ENCODE measurements at places on chromosomes 6 and 20.

- DNase-seq = no peak
Measured at GRCh38 chr6:79373880-79374279, 139.4 kb upstream of the HMGN3 start.

GRCh38 chr6:96809119-96809518, 28.2 kb downstream of the GPR63 start:
- no peak for DNase-seq

DNA sequence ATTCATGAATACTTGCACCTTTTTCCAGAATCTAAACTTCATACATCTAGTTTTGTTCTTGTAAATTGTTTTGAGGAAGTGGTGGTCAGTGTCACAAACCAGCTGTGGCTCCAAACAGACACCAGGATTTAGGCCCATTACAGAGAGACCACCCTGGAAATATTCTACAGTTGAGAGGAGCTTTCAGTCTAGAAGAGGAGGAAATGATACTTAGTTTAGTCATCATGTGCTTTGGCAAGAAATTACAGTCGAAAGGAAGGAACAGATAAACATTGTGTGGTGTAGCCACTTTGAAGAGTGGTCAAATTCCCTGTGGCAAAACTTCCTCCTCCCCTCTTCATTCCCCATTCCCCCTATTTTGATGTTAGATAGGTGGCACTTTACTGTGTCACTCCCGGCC, 15.7 kb downstream of the DCBLD1 start:
- no peak for DNase-seq

- no peak for DNase-seq
Measured at GRCh38 chr6:43949551-43949991, 177.7 kb downstream of the MRPL14 start.

GRCh38 chr6:11845664-11846577, 67.3 kb upstream of the ADTRP start:
- DNase-seq = no peak

DNA sequence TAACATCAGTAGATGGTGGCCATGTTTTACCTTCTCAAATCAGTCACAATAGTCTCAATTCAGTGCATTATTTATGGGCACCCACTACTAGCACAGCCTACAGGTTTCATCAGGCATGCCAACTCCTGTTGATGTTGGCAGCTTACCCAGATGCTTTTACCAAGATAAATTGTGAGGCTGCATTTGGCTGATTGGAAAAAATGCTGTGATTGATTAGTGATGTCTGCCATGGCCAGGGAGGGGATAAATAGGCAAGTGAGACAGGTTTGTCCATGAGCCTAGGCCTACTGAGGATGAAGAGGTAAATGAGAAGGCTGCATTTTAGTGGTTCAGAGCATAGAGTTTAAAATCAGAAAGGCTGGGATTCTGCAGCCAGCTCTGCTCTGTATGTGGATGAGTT, 227.1 kb downstream of the NFATC2 start:
- DNase-seq = no peak

DNA sequence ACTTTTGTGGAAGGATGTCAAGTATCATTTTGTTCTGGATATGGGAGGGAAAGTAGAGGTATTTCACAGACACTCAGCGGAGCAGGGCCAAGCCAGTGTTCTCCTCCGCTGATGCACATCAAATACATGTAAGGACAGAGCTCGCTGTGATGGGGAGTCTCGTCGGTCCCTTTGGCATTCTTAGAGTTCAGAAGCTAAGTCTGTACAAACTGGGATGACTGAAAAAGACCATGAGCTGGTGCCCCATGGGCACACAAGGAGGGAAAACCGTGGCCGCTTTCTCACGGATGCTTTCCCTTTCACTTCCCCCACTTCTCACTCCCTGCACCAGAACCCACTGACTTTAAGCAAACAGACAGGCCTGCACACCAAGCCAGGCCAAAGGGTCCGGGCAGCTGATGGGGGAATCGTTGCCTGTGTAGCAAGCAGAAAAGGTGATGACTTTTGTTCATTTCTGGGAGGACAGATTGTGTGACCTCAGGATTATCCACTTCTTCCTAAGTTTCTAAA, 27.7 kb upstream of the MPC1 start:
- DNase-seq = no peak

- DNase-seq = no peak
Measured at GRCh38 chr20:4170621-4171537, 155.5 kb upstream of the RNF24 start.

DNA sequence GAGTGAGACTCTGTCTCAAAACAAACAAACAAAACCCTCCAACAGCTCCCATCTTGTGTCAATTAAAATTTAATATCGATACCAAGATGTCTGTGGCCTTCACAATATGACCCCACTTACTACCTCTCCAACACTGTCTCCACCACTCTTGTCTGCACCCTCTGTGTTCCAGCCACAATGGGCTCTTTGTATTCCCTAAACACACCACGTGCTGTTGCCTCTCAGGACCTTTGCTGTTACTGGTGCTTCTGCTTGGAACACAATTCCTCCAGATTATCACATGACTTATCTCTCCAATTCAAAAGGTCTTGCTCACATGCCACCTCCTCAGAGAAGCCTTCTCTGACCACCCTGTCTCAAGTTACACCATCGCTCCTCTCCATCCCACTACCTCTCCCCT, 6.0 kb upstream of the HCK start:
- DNase-seq = no peak

DNA sequence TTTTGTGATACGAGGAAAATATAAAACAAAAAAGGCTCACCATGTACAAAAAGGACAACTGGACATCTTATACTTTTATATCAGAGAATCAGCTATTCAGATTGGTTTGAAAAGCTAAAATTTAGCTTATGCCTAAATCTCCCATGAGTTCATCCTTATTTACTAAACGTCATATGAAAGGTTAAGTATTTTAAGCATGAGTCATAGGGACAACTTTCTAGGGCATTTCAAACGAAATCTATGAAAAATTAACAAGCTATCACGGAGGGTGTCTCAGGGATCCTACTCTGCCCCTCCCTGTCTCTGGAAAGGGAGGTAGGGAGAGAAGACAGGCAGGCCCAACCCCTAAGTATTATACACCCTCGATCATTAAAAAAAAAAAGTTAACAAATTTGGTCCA, 124.1 kb upstream of the LOC128125822 start:
- no peak for DNase-seq

DNA sequence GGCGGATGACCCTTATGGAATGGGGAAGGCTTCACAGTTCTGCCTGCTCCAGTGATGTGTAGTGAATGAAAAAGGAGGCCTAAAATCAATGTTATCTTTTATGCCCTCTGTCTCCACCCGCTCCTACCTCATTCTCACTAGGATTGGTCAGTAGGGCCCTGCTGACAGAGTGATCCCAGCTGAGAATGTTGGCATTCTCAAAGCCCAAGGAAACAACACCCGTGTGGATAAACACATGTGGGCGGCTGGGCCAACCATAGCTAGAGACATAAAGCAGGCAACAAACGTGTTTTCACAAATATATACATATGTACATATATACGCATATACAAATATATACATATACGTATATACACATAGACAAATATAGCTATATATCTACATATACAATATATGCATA, 4.5 kb downstream of the RIPK1 start:
- DNase-seq = no peak

GRCh38 chr20:62142252-62143080, 728 bp downstream of the PSMA7 start:
- DNase-seq = no peak

- no peak for DNase-seq
Measured at GRCh38 chr6:163772701-163773100, 358.2 kb downstream of the QKI start.

GRCh38 chr20:4150070-4150441, 134.7 kb upstream of the RNF24 start:
- DNase-seq = no peak

DNA sequence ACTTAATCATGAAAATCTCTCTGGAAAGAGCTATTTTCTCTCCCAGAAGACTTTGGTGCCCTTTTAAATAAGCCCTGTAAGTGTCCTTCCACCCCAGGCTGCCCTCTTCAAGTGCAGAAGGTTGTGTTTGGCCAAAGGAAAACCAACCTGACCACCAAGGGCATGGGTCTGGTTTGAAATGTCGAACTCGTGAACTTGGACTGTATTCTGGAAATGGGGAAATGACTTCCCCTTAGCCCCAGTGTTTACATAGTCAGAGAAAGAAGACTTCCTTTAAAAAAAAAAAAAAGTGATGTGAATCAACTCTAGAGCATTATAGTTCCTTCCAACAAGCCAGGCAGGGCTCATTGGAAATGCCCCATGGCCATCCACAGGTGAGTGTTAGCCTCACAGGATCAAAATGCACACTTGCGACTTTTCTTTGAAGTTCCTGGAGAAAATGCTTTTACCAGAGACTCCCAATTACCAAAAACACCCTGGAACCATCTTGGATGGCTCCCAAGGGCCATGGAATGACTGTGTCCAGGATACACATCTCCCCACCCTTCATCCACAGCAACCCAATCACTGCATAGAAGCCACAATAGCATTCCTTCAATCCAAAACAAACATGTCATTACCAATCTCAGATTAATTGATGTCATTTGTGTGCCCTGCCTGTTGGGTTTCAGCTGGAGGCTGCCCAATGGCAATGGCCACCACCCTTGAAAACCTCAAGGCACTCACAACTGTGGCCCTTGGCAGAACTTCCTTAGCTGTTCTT, 133.8 kb downstream of the CLIC5 start:
- no peak for DNase-seq

- DNase-seq = no peak
Measured at GRCh38 chr6:11232770-11233626, 530 bp upstream of the NEDD9 start.

- DNase-seq = no peak
Measured at GRCh38 chr20:38973107-38973506, 11.0 kb downstream of the DHX35 start.

DNA sequence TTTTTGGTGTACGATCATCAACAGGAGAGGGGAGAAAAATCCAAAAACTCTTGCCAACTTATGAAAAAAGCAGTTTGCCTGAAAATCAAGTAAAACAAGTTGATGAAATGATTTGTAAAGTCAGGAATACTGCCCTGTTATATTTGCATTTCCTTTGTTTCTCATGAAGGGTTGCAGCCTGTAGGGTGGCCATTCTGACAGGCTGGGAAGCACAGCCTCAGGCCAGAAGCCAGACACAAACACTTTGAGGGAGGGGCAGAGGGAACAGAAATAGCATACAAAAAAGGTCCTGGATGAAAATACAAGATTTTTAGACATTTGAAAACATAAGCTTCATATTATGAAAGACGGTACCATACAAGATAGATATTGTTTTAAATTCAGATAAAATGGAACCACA, 109.8 kb downstream of the DTNBP1 start:
- DNase-seq = no peak

DNA sequence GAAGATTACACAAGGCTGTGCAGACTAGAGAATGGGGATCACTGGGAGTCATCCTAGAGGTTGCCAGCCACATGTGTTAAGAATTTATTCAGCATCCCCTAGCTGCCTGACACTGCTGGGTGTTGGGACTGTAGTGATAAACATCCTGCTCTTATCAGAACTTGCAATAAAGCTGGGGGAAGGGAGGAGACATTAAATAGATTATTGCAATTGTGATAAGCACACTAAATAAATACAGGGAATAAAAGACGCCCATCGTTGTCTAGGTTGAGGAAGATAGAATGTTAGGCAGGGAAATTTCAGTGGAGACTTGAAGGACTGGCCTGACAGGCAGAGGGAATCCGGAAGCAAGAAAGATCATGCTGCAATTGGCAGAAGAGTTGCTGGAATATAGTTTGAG, 33.2 kb upstream of the TRAM2 start:
- no peak for DNase-seq

DNA sequence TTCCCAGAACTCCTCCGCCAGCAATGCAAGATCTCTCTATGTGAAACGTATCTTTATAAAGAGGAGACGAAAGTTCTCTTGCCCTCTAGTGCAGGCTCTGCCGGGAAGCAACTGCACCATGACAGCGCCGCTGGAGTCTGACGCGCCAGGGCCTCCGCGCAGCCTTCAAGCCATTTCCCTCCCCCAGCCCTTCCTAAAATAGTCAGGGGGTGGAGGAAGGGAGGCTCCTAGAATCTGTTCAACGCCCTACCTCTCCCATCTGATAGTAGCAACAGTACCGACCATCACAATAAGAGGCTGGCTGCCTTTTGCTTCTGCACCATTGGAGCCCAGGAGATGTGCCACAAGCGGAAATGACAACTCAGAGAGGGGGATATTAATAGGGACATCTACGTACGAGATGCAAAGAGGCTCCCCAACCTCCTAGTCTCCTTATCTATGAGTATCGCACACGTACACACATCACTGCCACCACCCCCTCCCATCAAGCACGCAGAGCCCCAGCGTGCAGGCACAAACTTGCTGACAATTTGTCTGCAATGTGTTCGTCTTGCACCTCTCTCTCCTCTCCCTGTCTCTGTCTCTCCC, 1.0 kb downstream of the SYNE1 start:
- no peak for DNase-seq

DNA sequence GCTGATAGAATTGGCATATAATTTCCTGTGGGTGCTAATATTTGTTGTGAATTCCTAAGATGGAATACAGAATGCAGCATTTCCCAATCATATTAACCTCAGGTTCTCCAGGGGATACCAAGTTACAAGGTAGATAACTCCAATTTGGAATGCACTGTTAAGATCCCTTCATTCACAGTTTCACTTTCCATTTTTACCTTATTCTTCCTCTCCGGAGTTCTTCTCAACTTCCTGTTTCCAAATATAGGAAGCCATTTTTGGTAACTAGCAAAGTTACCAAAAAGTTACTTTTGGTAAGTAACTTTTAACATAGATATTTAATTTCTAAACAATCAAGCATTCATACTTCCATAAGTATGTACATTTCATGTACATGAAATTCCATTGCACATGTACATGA, 63.5 kb upstream of the PHACTR2 start:
- no peak for DNase-seq

All from activated T-cell treated with anti-CD3 and anti-CD28 coated beads, Interleukin-2, amount 50 U/mL, for 4 hours (primary cell).